Gastrocnemius medialis (tissue), 4 donors: ENCODE measurements at places on chromosomes 1 and 21. TPM values are rescaled to one million over a fixed set of nuclear protein-coding genes. Genes with fewer than 3 reads are reported as not detected.

DNA sequence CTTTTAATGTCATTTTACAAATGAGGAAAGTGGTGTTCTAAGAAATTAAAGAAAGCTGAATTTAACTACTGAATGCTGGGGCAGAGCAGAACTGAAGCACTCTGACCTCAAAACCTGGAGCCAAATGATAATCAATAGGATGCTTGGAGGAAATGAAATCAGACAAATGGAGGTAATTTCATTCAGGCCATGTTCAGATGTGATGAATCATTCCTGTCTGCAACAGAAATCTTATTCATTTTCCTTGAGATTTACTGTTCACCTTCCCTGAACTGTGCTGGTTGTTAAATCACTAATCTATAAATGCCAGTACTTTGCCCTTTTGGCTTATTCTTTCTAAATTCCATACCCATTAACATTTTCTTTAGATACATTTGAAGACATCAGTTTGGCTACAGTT, 85.6 kb upstream of the SNX7 start:
- no peaks in the 10 kb centered on the region for H3K4me1 ChIP-seq
- H3K36me3 ChIP-seq = no peaks in the 10 kb centered on the region
- H3K27ac ChIP-seq = no peak overlapping the region
- H3K27me3 ChIP-seq = no peaks in the 10 kb centered on the region
- H3K4me3 ChIP-seq = no peak overlapping the region
- no peak for DNase-seq

Gene SLAMF7
- 0.81 TPM for total RNA-seq

DNA sequence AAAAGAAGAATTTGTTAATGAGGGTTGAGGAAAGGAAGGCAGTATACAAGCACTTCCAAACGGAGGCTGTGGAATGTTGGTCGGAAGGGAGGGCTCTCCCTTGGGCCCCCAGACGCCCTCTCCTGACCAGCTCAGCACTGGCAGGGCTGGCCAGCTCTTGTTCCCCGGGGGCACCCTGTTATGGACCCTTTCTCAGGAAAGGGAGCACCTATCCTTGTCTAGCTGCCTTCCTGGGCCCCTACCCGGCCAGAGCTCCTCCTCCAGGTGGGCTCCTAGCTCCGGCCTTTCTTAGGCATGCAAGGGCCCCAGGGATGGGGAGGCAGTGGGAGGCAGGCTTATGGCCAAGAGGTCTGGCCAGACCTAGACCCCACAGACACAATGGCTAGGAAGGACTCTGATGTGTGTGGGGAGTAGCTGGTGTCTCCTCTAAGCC, 926 bp downstream of the BLACAT1 start:
- no peaks in the 10 kb centered on the region for H3K36me3 ChIP-seq
- no peak overlapping the region for H3K27ac ChIP-seq
- DNase-seq = no peak
- peaks cover 9% of the 10 kb centered on the region for H3K4me1 ChIP-seq

Gene ERICH3
- total RNA-seq = not detected

Gene RIPPLY3
- total RNA-seq = not detected

GRCh38 chr1:26496861-26497260, 24.6 kb downstream of the HMGN2 start:
- H3K4me1 ChIP-seq = peaks cover 9% of the 10 kb centered on the region
- H3K4me3 ChIP-seq = no peak overlapping the region
- no peak overlapping the region for H3K27ac ChIP-seq
- DNase-seq = no peak
- H3K27me3 ChIP-seq = no peaks in the 10 kb centered on the region

DNA sequence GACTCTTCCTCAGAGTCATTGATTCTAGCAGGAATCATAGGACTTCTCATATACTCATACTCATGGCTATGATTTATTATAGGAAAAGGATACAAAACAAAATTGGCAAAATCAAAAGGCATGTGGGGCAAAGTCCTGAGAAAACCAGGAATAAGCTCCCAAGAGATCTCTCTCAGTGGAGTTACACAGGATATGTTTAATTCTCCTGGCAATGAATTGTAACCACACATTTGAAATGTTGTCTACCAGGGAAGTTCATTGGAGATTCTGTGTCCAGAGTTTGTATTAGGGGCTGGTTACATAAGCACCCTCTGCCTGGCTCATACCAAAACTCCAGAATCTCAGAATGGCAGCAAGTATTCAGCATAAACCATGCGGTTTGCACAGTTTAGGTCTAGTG, 63.9 kb downstream of the ADAMTS1 start:
- no peak for DNase-seq
- H3K4me1 ChIP-seq = peaks cover 16% of the 10 kb centered on the region
- H3K27ac ChIP-seq = peak overlapping the region; percentile 74

DNA sequence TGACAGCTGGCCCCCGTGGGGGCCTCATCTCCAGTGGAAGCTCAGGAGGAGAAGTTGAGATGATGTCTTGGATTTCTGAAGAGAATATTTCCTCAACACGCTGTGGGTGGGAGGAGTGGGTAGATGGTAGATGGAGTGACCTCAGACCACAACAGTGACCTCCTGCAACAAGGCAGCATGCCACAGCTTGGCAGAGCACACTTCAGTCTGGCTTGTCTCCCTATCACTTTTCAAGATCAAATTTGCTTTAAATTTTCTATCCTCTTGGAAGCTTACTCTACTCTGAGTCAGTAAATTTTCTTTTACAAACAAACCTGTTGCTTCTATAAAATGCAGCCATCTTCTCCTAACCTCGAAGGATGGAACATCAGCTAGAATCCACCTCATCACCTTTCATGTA, 59.7 kb downstream of the NTPCR start:
- H3K4me3 ChIP-seq = no peak overlapping the region
- DNase-seq = no peak
- no peaks in the 10 kb centered on the region for H3K36me3 ChIP-seq
- no peak overlapping the region for H3K27ac ChIP-seq

DNA sequence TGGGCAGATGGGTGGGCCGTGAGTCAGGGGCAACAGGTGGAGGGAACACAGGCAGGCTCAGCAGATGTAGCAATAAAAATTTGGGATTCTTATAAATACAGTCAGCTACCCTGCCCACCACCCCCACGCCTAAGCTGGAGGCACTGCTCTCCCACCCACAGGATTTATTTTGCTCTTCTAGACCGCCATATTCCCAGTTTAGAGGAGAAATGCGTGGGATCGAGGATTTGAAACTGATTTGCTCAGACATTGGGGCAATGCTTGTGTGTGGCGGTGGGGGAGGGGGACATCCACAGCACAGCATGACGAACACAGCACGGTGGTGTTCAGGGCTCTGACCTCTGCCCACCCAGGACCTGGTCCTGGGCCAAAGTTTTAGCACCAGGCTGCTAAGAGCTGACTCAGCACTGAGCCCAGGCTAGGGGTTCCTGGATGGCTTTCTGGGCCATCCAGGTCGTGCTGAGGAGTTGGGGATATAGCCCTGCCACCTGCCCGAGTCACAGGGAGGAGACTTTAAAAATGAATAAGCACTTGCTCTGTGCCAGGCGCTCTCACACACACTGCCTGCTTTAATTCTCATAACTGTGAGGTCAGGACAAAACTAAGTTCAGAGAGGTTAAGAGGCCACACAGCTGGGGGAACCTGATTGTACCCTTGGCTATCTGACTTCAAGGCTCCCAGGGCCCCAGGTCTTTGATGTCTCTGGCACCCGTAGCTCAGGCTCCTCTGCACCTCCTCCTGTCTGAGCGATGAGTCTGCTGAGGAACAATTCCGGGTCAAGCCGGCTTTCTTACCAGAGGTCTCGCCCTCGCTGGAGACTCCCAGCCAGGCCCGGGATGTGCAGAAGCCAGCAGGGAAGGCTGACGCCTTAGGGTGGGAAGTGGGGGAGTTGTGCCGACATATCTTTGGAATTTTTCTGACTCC, 29.4 kb upstream of the CSF1 start:
- H3K4me1 ChIP-seq = peaks cover 22% of the 10 kb centered on the region
- H3K36me3 ChIP-seq = no peaks in the 10 kb centered on the region
- no peak overlapping the region for H3K4me3 ChIP-seq
- no peaks in the 10 kb centered on the region for H3K27me3 ChIP-seq
- no peak overlapping the region for H3K27ac ChIP-seq

- no peak overlapping the region for H3K4me3 ChIP-seq
- H3K27me3 ChIP-seq = no peaks in the 10 kb centered on the region
- no peaks in the 10 kb centered on the region for H3K36me3 ChIP-seq
- DNase-seq = no peak
- no peak overlapping the region for H3K27ac ChIP-seq
Observed at GRCh38 chr1:227838181-227838580, 22.7 kb downstream of the PRSS38 start.

GRCh38 chr1:225962440-225962975, 21.5 kb upstream of the LEFTY2 start:
- no peak for DNase-seq
- no peak overlapping the region for H3K27ac ChIP-seq
- no peaks in the 10 kb centered on the region for H3K36me3 ChIP-seq
- H3K27me3 ChIP-seq = no peaks in the 10 kb centered on the region
- H3K4me3 ChIP-seq = no peak overlapping the region
- H3K4me1 ChIP-seq = no peaks in the 10 kb centered on the region

Gene PRAMEF1
- not detected for total RNA-seq

Gene PKP1
- 0.71 TPM for total RNA-seq
